ENCODE measurements at places on chromosomes 4 and X. TPM values are rescaled to one million over a fixed set of nuclear protein-coding genes. Genes with fewer than 3 reads are reported as not detected.

DNA sequence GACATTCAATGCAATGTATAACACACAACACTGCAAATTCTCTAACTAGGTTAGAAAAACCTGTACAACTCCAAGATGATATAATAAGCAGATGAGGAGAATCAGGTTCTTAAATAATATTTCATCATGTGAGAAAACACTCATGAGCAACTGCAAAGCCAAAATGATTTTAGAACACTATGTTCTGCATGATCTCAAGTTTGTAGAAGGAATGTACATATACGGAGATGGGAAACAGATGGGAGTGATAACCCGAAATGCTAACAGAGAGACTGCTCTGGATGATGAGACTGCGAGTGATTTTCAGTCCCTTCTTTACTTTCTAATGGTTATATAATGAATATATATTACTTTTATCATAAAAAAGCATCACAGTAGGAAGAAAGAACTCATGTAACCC, 80.9 kb downstream of the PCYT1B start:
- no peak overlapping the region for H3K27ac ChIP-seq
- DNase-seq: no peak
- no peaks in the 10 kb centered on the region for H3K4me1 ChIP-seq

DNA sequence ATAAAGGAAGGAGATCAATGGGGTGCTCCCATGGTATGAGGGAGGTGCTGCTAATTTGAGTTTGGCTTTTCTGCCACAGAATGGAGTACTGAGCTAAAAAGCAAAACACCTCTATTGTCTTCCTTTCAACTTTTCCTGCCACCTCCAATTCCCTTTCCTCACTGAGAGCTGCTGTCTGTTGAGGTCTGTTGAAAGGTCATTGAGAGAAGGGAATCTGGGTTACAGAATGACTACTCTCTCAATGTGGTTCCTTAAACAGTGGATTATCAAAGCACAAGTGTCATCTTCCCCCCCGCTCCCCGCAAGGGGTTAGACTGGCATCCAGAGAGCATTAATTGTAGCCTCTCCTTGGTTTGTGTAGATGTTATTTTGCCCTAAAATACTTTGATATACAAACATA, 10.7 kb downstream of the USP9X start:
- H3K4me1 ChIP-seq: peaks cover 16% of the 10 kb centered on the region
- no peak overlapping the region for H3K4me3 ChIP-seq
- no peaks in the 10 kb centered on the region for H3K36me3 ChIP-seq
- DNase-seq: no peak

DNA sequence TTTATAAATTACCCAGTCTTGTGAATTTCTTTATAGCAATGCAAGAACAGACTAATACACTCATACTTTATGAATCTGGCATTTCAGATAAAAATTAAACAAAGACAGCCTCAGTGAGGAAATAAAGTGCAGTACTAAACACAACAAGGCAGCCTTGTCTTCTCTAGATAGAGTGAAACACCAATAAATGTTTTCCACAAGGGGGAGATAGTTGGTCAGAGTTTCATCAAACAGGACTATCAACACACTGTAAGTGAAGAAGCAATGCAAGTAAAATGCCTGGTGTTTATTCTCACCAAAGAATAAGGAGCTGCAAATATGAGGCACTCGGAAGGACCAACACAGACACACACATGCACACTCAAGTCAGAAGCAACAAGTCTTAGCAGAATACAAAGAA, 62.8 kb downstream of the FAM9B start:
- H3K4me1 ChIP-seq: no peaks in the 10 kb centered on the region
- no peak overlapping the region for H3K27ac ChIP-seq
- DNase-seq: no peak

- H3K4me1 ChIP-seq: no peaks in the 10 kb centered on the region
- no peak overlapping the region for H3K27ac ChIP-seq
- H3K36me3 ChIP-seq: no peaks in the 10 kb centered on the region
- no peaks in the 10 kb centered on the region for H3K27me3 ChIP-seq
- no peak for DNase-seq
- no peak overlapping the region for H3K4me3 ChIP-seq
These were observed 18.0 kb downstream of the FAM9A start for GRCh38 chrX:8783097-8783713.

DNA sequence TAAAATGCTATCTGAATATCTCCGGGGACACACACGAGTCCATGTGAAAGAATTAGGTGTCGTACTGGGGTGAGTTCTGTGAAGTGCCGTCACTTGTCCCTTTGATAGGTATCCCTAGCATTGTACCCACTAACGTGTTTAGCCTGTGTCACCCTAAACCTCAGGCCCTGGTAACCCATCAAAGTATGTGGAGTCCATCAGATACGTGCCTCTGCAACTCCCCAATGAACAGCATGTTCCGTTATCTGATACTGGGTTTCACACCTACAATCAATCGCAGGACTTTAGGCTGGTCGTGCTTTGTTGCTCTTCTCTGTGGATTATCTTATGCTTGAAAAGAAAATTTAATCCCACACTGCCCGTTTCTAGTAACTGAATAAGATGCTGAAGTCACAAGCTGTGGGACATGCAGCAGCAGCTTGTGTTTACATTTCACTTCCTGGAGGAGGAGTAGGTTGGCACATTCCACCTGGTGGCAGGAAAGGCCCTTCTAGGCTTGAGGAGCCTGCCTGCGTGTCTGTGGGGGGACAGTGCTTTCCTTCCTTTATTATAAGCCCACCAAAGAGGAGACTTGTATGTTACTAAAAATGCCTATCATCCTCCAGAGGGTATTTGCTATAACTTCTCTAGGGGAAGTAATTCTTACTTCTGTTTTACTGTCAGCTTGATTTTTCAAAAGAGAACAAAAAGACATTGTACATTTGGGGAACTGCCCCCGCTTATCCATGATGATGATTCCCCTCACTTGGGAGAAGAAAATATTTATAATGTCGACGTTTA, 127.2 kb downstream of the FNIP2 start:
- H3K27me3 ChIP-seq: no peaks in the 10 kb centered on the region
- H3K27ac ChIP-seq: no peak overlapping the region
- H3K36me3 ChIP-seq: peaks cover 13% of the 10 kb centered on the region
- H3K4me1 ChIP-seq: no peaks in the 10 kb centered on the region

DNA sequence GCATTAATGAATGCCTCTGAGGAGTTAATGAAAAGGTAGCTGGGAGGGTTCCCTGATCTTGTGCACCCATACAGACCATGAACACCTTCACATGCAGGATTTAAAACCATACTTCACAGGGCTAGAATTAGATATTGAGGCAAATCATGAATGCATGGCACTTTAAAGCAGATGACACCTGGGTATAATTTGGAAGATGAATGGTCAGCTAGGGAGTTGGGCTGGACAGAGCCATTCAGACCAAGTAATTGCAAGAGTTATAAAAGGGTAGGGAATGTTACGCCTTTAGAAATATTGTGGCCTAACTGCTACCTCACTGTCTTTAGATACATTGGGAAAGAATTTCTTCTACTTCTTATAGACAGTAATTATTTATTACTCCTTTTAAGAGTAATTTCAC, 89.1 kb upstream of the ZNF827 start:
- H3K27ac ChIP-seq: no peak overlapping the region
- DNase-seq: no peak
- H3K4me3 ChIP-seq: no peak overlapping the region
- H3K4me1 ChIP-seq: no peaks in the 10 kb centered on the region

Gene HSPA4L
- total RNA-seq: 5.5 TPM

Gene FAM47A
- not detected for total RNA-seq

Gene AKAP17A
- total RNA-seq: 74.0 TPM

Gene MAGEC2
- not detected for total RNA-seq

Data from ascending aorta (tissue), 2 donors.